ENCODE measurements at places on chromosomes 2 and 18. TPM values are rescaled to one million over a fixed set of nuclear protein-coding genes. Genes with fewer than 3 reads are reported as not detected.

The UGT1A8 gene
- 0.87 TPM for total RNA-seq

GRCh38 chr2:76469066-76469465 is 758.4 kb upstream of the GCFC2 start:
- DNase-seq: no peak

DNA sequence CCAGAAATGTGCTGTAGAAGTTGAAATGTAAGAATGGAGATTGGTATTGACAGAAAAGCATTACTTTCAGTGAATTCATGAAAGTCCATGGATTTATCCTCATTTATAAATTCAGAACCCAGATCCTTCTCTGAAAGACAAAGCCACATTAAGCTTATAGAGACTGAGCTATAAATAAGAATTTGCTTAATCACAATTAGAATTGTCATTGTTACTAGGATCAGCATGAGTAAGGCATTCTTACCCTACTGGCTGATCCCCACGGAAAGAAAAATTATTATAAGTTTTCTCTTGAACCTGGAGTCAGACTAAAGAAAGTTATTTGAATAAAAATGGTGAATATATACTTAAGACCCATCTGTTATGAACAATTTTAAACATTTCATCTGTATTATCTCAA is 199.2 kb upstream of the DTNA start:
- DNase-seq: no peak

The DPYSL5 gene
- 0.93 TPM for total RNA-seq

DNA sequence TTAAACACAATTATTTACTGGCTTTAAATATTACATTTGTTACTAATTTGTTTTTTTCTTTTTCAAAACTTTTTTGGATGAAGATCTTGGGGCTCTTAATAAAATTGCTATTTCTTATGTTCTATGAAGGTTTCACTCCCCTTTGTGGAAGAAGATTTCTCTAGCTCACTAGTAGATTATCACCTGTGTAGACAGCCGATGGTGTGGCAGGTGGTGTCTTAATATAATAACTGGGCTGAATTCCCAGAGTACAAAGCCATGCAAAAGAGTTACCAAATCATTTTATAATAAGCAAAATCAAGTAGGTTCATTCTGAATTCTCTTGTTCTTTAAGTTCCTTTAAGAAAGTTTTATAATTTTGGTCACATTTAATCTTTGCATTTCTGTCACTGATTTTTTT is 233.7 kb downstream of the CCDC102B start:
- DNase-seq: no peak
